ENCODE measurements at places on chromosomes 7 and 10.

DNA sequence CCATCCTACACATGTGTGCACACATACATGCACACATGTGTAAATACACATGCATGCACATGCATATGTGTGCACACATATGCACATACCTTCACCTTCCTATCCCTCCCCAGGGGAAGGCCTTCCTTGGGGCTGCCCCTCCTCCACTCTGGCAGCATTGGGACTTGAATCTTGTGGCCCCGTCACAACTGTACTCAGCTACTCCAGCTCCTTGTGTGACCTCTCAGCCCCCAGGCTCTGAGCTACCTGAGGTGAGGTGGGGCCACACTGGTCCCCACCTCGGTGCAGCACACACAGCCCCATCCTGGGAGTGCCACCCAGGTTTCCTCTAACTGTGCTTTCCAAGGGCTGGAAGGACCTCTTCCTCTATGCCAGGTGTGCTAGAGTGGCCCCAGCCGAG, 116.0 kb downstream of the LHPP start:
- DNase-seq = no peak

GRCh38 chr7:55512635-55513191, 59.6 kb downstream of the VOPP1 start:
- no peak for DNase-seq

DNA sequence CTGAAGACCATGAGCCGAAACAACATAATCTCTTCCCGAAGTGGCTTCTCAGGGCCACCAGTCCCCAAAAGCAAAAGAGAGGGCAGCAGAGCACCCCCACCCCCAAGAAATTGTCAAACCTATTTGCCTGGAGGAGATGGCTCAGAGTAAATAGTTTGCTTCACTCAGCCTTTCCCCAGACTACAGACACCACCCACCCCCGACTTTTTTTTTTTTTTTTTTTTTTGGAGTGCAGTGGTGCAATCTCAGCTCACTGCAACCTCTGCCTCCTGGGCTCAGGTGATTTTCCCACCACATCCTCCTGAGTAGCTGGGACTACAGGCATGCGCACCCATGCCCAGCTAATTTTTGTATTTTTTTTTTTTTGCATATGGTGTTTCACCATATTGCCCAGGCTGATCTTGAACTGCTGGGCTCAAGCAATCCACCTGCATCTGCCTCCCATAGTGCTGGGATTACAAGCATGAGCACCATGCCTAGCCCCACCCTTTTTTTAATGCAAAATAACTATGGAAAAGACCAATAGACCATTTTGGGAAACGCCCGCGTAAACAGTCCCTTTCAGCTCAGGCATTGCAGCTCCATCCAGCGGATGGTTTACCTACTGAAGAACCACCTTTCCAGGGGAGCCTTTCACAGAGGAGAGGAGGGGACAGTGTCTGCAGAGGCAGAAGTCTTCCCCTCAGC, 9.7 kb downstream of the ZMIZ1 start:
- no peak for DNase-seq

- no peak for DNase-seq
Observed at GRCh38 chr7:143460271-143460979, 17.2 kb downstream of the TAS2R60 start.

- no peak for DNase-seq
Observed at GRCh38 chr10:27911539-27911938, 87.3 kb downstream of the ODAD2 start.

DNA sequence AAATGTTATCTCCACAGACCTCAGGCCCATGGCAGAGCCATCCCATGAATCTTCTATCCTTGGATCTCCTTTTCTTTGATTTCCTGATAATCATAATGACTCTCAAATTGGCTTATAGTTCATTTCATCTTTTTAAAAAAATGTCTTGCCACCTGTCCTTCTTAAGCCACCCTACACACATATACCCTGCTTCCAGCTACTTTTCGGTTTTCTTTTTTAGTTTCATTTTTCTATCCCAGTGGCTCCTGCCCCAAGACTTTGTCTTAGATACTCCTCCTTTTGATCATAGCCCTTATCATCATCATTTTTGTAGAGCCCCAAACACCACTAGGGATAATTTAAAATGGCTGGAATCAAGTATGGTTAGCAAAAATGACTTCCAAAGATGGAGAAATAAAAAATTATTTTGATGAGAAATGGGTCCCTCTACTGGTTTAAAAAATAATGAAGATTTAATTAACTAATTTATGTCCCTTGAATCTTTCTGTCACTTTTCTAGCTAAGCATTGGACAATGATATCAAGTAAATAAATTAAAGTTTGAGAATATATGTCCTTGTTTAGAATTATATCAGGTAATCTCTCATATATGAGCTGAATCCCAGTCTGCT, 277.3 kb upstream of the SEMA3D start:
- DNase-seq = no peak

DNA sequence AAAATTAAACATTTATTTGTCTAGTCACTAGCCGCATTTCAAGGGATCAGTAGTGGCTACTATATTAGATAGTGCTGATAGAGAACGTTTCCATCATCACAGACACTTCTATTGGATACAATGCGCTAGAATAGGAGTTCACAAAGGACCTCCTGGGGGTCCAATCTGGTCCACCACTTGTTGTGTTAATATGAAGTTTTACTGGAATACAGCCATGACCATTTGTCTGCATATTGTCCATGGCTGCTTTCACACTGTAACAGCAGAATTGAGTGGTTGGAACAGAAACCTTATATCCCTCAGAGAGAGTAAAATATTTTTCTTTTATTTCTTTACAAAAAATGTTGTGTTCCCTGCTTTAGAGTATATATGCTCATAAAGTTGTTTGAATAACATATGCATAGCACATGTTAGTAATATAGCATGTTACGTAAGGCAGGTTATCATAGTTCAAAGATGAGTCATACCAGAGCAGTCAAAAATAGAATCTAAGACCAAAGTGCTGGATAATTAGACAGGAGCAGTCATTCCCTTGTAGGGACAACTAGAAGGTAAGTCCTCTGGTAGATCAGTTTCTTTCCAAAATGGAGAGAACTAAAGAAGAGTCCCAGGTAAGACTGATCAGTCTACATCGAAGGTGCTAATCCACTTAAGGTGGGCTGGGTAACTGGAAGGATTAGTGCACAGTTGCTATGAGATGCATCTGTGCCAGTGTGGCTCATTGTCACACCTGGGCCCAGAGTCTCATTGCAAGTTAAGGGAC, 14.9 kb downstream of the BZW2 start:
- DNase-seq = no peak

- no peak for DNase-seq
Observed at GRCh38 chr10:82212753-82213152, 337.8 kb downstream of the NRG3 start.

DNA sequence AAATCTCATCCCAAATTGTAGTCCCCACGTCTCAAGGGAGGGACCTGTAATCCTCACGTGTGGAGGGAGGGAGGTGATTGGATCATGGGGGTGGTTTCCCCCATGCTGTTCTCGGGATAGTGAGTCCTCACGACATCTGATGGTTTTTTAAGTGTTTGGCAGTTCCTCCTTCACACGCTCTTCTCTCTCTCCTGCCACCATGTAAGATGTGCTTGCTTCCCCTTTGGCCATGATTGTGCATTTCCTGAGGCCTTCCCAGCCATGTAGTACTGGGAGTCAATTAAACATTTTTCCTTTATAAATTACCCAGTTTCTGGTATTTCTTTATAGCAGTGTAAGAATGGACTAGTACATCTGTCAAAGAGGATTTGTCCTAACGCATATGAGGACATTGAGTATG, 59.5 kb downstream of the RGS10 start:
- no peak for DNase-seq

- DNase-seq = no peak
Observed at GRCh38 chr10:74949034-74949832, 122.8 kb downstream of the KAT6B start.

GRCh38 chr10:104479906-104480593, 126.4 kb downstream of the CFAP58 start:
- no peak for DNase-seq

DNA sequence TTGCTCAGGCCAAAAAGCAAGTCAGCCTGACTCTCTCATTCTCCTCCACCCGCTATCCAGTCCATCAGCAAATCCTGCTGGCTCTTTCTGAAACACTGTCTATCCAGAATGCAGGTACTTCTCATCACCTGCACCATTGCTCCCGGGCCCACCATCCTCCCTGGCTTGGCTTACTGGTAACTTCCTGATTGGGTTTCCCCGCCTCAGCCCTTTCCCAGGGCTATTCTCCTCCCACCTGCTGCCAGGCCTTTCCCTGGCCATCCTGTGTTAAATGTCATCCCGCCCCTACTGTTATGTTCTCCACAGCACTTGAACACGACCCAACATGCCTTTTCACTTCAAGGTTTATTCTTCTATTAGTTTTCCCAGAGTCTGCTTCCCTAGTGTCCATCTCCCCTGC, 124.0 kb downstream of the CNNM2 start:
- DNase-seq = no peak

GRCh38 chr10:3714531-3714930, 70.5 kb downstream of the KLF6 start:
- no peak for DNase-seq

DNA sequence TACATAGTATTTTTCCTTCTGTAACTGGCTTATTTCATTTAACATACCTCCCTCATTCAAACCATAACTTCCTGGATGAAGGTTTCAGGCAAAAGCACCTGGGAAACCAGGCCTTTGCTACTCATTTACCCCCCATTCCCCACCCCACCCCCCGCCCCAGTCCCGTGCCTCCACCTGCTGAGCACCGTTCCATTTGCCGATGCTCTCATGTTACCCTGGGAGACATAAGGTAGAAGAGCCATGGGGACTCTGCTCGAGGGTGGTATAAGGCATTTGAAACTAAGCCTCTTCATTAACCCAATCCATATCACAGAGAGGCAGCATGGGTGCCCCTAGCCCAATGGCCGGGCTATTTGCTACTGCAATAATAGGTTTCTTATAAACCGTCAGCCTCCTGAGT, 22.2 kb upstream of the MCM10 start:
- DNase-seq = no peak

- no peak for DNase-seq
Observed at GRCh38 chr7:104857458-104858425, 156.3 kb upstream of the KMT2E start.

- no peak for DNase-seq
Observed at GRCh38 chr7:95693551-95694333, 78.6 kb upstream of the DYNC1I1 start.

- DNase-seq = no peak
Observed at GRCh38 chr7:143015084-143015483, 11.8 kb downstream of the OR9A2 start.

GRCh38 chr10:72812753-72813430, 80.6 kb upstream of the OIT3 start:
- DNase-seq = no peak

GRCh38 chr7:13049946-13050345, 362.5 kb downstream of the ARL4A start:
- DNase-seq = no peak

DNA sequence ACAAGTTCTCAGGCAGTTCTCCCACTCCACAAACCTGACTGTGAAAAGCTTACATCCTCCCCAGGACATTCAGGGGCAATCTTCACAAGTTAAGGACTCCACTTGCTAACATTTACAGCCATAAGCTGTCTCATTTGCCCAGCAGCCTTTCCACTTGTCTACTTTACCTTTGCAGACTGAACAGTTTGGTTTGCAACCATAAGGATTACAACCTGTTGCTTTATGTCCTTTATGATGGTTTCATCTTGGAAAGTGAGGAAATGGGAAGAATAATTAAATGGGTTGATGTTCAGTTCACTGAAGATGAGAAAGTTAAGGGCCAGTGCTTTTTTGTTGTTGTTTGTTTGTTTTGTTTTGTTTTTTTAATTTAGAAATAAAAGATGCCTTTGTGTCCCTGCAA, 92.4 kb downstream of the FAM204A start:
- no peak for DNase-seq

GRCh38 chr7:72446591-72447462, 34.7 kb upstream of the CALN1 start:
- no peak for DNase-seq

- DNase-seq = no peak
Observed at GRCh38 chr7:18030758-18031157, 3.1 kb upstream of the PRPS1L1 start.

GRCh38 chr7:90836937-90837336, 240.8 kb downstream of the CDK14 start:
- DNase-seq = no peak

DNA sequence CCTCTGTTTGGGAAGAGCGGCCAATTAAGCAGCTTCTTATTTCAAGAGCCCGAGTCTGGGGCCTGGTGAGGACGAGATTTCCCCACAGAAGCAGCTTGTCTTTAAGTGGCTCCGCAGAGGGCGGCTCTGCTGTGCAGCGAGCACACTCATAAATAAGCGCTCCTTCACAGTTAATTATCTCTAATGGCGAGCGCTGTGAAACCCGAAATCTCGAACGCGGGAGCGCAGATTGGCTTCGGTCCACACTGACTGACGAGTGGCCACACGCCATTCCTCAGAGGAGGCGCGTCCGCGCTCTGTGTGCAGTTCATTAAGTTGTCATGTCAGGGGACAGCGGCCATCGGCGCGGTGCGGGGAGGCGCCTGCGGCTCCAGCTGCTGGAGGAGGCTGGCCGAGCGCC, 560.9 kb downstream of the DNAJB6 start:
- no peak for DNase-seq

DNA sequence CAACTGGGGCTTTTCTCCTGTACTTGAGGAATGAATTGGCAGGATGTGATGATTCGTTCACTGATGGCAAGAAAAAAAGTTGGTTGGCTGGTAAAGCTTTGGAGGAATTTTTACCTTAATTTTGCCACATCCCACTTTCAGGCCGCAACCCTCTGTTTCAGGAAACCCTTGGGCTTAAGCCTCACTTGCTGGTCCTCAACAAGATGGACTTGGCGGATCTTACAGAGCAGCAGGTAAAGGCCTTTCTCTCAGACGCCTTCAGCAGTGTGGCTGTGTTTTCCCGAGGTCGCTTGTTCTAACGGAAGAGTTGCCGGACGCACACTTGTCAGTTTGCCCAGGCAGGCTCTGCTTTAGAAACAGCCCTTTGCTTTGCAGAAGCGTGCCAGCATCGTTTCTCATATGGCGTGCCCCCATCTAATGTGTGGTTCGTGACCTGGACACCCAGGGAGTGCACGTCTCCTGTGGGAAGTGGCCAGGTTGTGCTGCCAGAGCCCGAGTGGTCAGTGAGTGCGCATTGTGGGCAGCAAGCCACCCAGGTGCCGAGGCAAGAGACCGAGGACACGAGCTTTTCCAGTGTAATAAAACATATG, 2.2 kb downstream of the MTG1 start:
- DNase-seq = no peak

DNA sequence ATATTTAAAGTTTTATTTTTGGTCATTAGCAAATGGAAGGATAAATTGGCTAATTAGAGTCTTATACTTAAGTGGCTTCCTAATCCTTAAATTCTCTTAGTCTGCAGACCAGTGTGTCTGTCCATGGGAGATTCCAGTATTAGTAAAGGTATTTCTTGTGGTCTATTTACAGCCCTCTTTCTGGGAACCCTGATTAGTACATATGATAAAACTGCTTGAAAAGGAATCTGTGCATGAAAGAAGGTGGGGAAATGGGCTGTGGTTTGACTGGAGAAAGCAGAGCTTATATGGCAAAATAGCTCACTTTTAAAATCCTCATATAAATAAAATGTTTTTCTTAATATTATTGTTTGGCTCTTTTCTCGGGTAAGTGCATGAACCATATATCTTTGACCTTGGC, 124.5 kb upstream of the RHOBTB1 start:
- DNase-seq = no peak

- DNase-seq = no peak
Observed at GRCh38 chr7:66631471-66631870, 2.8 kb downstream of the KCTD7 start.

All from stimulated activated CD4-positive, alpha-beta T cell treated with anti-CD3 and anti-CD28 coated beads, TNF-alpha, amount 100 ng/mL, for 24 hours (primary cell).